ENCODE measurements at places on chromosomes 3 and 15. TPM values are rescaled to one million over a fixed set of nuclear protein-coding genes. Genes with fewer than 3 reads are reported as not detected.

Gene C15orf40
- 34.0 TPM for total RNA-seq

Gene UCN2
- total RNA-seq = 0.94 TPM

Gene TRIM42
- not detected for total RNA-seq

Gene GNAT1
- total RNA-seq = not detected

Gene ZNF80
- total RNA-seq = not detected

Gene TWF2
- total RNA-seq = 49.1 TPM

Gene LZTFL1
- 12.7 TPM for total RNA-seq

DNA sequence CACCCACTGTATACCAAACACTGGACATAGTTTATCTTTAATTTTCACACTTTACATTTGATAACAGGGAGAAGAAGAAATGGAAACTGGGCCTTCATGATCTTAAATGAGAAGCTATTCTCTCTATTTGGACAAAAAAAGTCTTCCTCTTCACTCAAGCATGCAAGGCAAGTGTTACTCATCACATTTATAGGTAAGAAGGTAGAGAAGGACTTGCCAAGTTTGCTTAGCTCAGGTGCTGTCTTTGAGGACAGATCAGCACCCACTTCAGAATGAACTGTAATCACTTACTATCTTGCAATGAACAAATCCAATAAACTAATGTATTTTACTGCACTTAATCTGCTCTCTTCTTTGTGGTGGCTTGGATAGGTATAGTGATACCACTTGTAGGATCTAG is 1.1 kb upstream of the MYH15 start:
- no peaks in the 10 kb centered on the region for H3K36me3 ChIP-seq
- no peaks in the 10 kb centered on the region for H3K27me3 ChIP-seq
- no peak overlapping the region for H3K27ac ChIP-seq
- no peaks in the 10 kb centered on the region for H3K4me1 ChIP-seq
- H3K4me3 ChIP-seq = no peak overlapping the region
- DNase-seq = no peak

GRCh38 chr15:62853114-62853840 is 189.3 kb upstream of the TPM1 start:
- no peaks in the 10 kb centered on the region for H3K27me3 ChIP-seq
- peak overlapping the region; percentile 80 for H3K27ac ChIP-seq
- H3K4me1 ChIP-seq = peaks cover 89% of the 10 kb centered on the region
- no peak overlapping the region for H3K4me3 ChIP-seq
- peaks cover 23% of the 10 kb centered on the region for H3K36me3 ChIP-seq

GRCh38 chr15:89971592-89971997 is 29.5 kb upstream of the ZNF710 start:
- DNase-seq = peak; percentile 82
- peaks cover 43% of the 10 kb centered on the region for H3K27me3 ChIP-seq
- H3K4me1 ChIP-seq = no peaks in the 10 kb centered on the region

DNA sequence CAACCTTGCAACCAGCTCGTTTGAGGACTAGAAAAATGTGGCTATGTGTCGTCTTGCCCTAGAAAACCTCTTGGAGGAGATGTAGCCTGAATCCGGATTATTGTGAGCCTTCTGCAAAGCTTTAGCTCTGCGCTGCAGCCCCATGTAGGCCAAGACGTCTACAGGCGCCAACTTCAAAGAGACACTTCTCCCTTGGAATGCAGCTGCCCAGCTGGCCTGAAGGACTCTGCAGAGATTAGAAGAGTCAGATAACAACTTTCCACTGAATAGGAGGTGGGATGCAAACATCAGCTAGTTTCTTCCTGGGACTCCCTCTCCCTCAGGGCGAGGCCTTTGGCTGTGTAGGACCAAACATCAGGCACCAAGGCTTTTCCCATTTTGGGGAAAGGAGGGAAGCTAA is 356.5 kb upstream of the IL12A start:
- no peak overlapping the region for H3K4me3 ChIP-seq
- no peaks in the 10 kb centered on the region for H3K27me3 ChIP-seq
- peaks cover 2% of the 10 kb centered on the region for H3K36me3 ChIP-seq
- DNase-seq = no peak

DNA sequence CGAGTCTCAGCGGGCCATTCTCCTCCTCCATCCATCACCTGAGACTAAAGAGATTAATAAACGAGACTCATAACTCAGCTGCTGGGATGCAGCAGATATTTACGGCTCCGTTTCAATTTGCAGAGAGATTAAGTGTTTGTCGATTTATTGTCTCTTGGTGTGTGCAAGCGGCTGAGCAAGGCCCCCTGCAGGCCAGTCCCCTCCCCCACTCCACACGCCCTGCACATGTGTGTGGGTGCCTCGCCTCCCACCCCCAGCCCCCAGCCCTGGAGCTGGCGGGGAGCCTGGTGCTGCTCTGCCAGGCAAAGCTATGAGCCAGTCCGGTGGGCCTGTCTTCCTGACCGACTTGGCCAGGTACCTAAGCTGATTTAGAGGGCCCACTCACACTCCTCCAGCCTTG is 63.0 kb downstream of the CYP11A1 start:
- DNase-seq = no peak
- H3K27me3 ChIP-seq = peaks cover 100% of the 10 kb centered on the region
- no peak overlapping the region for H3K27ac ChIP-seq
- H3K4me1 ChIP-seq = peaks cover 15% of the 10 kb centered on the region
- H3K4me3 ChIP-seq = no peak overlapping the region

DNA sequence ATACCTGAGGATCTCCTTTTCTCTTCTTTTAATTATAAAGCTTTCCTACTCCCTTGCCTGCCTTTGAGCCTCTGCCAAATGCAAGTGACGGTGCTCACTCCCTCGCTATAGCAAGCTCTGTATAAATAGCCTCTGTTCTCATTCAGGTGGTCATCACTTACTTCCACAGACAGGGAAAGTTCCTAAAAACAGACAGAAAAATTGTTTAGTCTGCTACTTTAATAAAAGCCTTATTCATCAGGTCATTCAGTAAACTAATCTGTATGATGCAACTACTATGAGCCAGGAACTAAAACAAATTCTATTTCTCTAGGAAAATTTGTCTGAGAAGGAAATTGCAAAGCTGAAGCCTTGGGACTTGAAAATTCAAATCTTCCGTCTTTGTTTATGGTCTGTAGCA is 10.2 kb upstream of the DLG1 start:
- DNase-seq = no peak
- H3K27ac ChIP-seq = peak overlapping the region; percentile 95
- no peaks in the 10 kb centered on the region for H3K27me3 ChIP-seq

GRCh38 chr3:192884777-192885773 is 32.6 kb downstream of the MB21D2 start:
- H3K4me3 ChIP-seq = no peak overlapping the region
- DNase-seq = no peak
- H3K4me1 ChIP-seq = peaks cover 74% of the 10 kb centered on the region
- peaks cover 33% of the 10 kb centered on the region for H3K36me3 ChIP-seq

- no peaks in the 10 kb centered on the region for H3K36me3 ChIP-seq
- no peaks in the 10 kb centered on the region for H3K4me1 ChIP-seq
- no peak overlapping the region for H3K4me3 ChIP-seq
- DNase-seq = no peak
- H3K27ac ChIP-seq = no peak overlapping the region
Observed at GRCh38 chr15:63928185-63928842, 94.6 kb upstream of the HERC1 start.

GRCh38 chr3:5980475-5980874 is 793.0 kb downstream of the EDEM1 start:
- H3K27me3 ChIP-seq = no peaks in the 10 kb centered on the region
- DNase-seq = no peak
- H3K4me1 ChIP-seq = no peaks in the 10 kb centered on the region
- no peak overlapping the region for H3K4me3 ChIP-seq
- no peaks in the 10 kb centered on the region for H3K36me3 ChIP-seq
- H3K27ac ChIP-seq = no peak overlapping the region

DNA sequence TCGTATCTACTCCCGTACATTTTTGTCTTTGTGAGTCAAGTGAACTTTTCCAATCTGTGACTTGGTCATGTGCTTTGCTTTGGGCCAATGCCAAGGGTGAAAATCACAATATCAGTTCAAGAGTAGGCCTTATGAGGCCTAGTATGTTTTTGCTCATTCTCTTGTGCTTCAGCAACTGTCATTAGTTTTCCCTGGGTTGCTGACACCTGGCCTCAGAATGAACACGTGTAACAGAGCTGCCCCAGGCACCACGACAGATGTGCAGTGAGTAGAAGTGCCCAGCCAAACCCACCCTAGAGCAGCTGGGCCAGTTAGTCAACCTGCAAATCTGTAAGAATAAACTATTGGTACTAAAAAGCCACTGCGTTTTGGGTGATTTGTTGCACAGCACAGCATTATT is 460.3 kb upstream of the WNT5A start:
- DNase-seq = no peak
- no peak overlapping the region for H3K27ac ChIP-seq
- H3K27me3 ChIP-seq = no peaks in the 10 kb centered on the region

DNA sequence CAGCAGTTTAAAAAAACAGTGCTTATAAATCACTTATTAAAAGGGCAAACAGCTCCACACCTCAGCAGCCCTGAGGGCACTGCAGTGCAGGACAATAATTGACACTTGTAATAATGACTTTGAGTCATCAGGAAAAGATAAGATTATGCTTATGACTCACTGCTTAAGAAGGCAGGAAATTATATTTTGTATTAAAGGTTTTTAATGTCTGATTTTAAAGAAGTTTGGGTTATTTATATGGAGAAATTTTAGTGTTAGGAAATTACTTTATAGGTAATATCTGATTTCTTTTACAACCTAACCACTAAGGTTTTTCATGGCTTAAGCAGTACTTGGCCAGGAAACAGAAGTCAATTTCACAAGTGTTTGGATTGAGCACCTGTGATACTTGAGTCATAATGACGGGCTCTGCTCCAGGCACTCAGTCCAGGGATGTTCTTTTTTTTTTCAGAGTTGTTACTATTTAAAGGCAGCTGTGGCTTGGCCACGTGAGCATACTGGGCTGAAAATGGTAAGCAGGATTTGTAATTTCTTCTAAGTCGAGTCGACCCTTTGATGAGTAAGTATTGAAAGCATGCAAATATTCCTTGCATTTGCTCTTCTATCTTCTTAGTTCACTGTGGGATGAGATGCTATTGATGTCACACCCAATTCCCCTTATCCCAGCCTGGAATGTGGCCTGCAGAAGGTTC is 21.6 kb upstream of the SLC6A20 start:
- H3K27me3 ChIP-seq = no peaks in the 10 kb centered on the region
- peak; percentile 70 for DNase-seq
- peak overlapping the region; percentile 0 for H3K4me3 ChIP-seq
- peaks cover 12% of the 10 kb centered on the region for H3K36me3 ChIP-seq

- H3K4me1 ChIP-seq = peaks cover 47% of the 10 kb centered on the region
- no peaks in the 10 kb centered on the region for H3K27me3 ChIP-seq
- DNase-seq = no peak
- no peak overlapping the region for H3K4me3 ChIP-seq
- H3K27ac ChIP-seq = peak overlapping the region; percentile 97
Observed at GRCh38 chr15:70835415-70835814, 18.5 kb downstream of the LARP6 start.

DNA sequence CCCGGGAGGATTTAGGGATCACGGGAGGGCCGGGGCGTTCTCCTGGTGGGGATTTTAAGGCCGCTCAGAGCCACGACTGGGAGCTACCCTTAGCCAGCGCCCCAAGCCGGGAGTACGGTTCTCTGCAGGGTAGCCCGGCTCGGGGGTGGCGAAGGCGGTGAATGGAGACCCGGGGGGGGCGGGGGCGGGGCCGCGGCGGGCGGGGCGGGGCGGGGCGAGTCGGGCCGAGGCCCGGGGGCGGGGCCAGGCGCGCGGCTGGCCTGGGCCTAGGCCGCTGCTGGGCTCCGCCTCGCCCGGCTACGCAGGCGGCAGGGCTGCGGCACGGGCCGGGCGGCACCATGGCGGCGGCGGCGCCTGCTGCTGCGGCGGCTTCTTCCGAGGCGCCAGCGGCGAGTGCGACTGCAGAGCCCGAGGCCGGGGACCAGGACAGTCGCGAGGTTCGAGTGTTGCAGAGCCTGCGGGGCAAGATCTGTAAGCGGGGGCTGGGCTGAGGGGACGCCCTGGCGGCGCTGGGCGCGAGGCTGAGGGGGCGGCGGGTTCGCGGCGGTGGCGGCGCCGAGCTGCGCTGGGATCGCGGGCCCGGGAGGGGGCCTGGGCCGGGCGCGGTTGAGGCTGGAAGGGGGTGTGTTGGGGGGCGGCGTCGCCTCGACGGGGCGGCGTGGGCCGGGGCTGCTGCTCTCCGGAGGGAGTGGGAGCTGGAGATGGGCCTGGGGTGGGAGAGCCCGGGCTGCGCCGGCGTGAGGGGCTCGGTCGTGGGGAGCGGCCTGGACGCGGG is at the start of gene RASA2:
Gene RASA2 (plus strand): TSS at position 282 of the 775 bp plus-strand sequence. CDS start 57 bp downstream, at position 339.
- peak within 1 kb of the TSS; percentile 96 for H3K27ac ChIP-seq
- H3K4me1 ChIP-seq = peaks cover 74% of the 10 kb centered on the region
- no peaks in the 10 kb centered on the region for H3K27me3 ChIP-seq
- peak within 1 kb of the TSS; percentile 87 for H3K4me3 ChIP-seq
- peak; percentile 87 for DNase-seq

DNA sequence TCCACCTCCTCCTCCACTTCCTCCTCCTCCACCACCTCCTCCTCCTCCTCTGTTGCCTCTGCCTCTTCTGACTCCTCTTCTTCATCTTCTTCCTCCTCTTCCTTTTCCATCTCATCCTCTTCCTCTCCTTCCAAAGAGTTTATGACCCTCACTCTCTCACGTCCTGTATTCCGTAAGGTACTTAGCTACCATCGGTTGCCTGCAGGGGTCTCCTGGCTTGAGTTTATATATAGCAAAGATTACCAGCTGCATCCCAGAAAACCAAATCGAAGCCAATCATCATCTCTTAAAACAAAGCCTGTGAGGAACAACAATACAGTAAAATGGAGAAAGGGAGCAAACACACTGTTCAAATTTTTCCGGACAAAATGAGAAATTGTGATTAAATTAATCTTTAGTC is 317.4 kb downstream of the C3orf38 start:
- H3K4me3 ChIP-seq = no peak overlapping the region
- no peaks in the 10 kb centered on the region for H3K27me3 ChIP-seq
- DNase-seq = no peak
- no peaks in the 10 kb centered on the region for H3K4me1 ChIP-seq

DNA sequence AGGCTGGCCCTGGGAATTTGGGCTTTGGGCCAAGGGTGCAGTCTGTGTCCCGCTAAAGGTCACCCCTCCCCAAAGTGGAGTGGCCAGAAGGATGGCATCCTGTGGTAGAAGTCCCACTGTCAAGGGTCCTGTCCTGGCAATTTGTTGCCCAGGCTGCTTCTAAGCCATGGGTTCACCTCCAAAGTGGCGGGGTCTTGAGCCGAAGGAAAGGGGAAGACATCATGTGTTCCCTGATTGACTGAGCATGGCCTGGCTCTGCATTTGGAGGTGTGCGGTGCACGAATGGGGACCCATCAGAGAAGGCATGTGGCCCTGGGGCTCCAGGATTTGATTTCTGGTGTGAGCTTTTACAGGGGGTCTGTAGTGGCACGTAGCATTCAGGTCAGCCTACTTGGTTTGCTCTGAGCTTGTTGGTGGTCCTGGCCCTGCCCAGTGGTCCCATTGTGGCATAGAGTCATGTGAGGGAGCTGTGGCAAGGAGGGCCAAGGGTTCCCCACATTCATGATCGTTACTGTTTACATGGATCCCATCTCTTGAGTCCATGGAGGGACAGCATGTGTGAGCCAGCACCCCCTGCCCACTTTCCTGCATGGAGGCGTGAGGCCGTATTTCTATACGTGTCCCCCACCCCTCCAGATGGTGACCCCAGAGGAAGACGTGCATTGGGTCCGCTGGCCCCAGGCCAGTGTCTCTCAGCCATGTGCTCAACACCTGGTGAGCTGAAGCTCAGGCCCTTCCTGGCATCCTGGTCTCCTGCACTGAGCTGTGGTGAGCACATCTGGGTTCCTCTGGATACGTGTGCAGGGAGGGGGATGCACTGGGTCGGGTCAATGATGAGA is 225.1 kb downstream of the SNRPN start:
- DNase-seq = no peak
- no peak overlapping the region for H3K4me3 ChIP-seq

- peaks cover 50% of the 10 kb centered on the region for H3K4me1 ChIP-seq
- DNase-seq = no peak
- no peaks in the 10 kb centered on the region for H3K27me3 ChIP-seq
Observed at GRCh38 chr15:51830276-51830806, 888 bp downstream of the TMOD3 start.
